NCI-H187 (cell line): ENCODE measurements at places on chromosomes 16 and 17.
A peak's percentile ranks its signal among the peaks of the same experiment; 100 is the strongest.

GRCh38 chr17:16241906-16242399 lies 24.9 kb downstream of the PIGL start:
- DNase-seq, result no peak

DNA sequence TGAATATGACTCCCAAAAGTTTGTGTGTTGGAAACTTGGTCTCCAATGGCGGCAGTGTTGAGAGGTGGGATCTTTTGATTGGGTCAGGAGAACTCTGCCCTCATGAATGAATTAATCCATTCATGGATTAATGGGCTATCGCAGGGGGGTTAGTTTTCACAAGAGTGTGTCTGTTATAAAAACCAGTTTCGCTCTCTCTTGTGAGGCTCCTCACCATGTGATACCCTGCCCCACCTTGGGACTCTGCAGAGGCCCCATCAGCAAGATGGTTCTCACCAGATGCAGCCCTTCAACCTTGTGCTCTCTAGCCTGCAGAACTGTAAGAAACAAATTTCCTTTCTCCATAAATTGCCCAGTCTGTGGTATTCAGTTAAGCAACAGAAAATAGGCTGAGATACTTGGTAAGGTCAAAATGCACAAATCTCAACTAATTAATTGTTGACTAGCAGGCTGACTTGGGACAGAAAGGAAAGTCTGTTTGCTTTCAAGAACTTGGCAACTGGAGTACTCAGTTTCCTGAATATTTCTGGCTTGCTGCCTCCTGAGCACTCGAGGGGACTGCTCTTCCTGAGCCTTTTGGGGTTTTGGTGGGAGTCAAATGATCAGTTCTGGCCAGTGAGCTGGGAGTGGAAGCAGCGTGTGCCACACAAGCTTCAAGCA lies 13.8 kb upstream of the CCL17 start:
- DNase-seq, result no peak

DNA sequence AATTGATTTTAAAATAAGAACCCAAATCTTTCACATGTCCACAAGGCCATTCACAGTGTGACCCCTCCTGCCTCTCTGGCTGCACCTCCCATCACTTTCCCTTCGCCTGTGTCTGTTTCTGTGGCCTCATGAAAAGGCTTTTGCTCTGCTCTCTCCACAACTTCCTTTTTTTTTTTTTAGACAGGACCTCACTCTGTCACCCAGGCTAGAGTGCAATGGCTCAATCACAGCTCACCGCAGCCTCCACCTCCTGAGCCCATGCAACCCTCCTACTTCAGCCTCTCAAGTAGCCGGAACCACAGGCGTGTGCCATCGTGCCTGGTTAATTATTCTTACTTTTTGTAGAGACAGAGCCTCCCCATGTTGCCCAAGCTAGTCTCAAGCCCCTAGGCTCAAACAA lies 197.1 kb downstream of the ABCC12 start:
- no peak for DNase-seq

DNA sequence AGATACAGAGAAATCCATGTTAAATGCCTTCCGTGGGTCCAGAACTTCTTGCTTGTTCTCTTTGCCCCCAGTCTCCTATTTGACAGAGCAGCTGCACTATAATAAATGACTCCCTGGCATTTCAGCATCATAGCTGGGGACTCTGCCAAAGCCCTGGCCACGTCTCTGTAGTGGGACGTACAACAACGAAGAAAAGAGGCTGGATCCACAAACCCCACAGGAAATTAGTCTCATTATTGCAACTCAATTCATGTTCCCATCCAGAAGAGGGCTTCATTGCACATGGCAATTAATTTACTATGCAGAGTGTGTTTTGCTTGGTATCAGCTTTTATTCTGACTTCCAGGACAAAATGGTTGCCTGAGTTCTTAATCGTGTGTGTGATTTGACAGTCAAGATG lies 121.3 kb downstream of the CDH13 start:
- DNase-seq, result no peak

- no peak for DNase-seq
Observed at GRCh38 chr16:55492756-55493380, 13.9 kb downstream of the MMP2 start.

GRCh38 chr17:60244656-60245055 lies 94.9 kb downstream of the CA4 start:
- DNase-seq, result no peak

DNA sequence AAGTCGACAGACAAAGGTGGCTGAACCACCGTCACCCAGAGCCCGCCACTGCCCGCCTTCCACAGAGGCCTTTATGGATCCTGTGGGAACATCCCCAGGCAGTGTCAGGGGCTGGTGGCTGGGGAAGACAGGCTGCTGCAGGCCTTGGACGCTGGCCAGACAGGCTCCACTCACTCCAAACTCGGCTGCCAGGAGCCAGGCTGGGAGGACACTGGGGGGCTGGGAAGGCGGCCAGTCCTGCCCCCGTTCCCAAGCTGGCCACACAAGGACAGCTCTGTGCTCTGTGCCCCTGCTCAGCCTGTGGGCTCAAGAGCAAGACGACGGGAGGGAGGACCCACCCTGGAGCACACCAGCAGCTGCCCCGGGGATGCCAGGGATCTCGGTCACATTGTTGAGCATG lies 7.6 kb upstream of the LCAT start:
- no peak for DNase-seq

DNA sequence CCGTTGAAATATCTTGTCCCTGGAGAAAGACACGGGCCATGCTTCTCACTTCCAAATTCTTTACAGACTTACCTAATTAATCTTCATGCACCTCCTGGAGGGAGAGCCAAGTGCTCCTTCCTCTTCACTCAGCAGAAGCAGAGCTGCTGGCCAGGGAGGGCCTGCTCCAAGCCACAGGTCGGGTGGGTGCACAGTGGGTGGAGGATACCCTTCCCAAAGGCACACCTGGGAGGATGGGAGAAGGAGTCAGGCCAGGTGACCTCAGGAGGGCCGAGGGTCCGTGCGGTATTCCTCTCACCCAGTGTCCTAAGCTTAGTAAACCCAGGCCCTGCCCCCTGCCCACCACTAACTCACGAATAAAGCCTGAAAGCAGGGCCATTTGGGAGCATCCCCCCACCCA lies 171.3 kb upstream of the RPL38 start:
- no peak for DNase-seq

GRCh38 chr17:980406-981291 lies 1.1 kb upstream of the NXN start:
- DNase-seq, result peak; percentile 55

DNA sequence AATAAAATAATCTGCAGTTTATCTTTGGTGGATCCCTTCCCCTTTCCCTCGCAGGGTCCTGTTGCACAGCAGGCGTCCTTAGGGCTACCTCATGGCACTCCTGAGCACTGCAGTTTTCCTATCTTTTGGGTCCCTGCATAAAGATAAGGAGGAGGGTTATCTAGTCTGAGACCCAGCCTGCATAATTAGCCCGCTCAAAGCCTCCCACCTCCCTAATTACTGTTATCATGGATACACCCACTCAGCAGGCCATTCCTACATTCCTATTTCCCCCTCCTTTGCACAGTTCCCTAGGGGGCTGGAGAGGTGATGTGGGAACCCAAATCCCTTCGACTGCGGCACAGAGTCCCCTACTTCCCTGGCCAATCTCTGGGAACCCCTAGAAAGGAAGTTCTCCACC lies 5.1 kb upstream of the CLUH start:
- no peak for DNase-seq

- DNase-seq, result no peak
Observed at GRCh38 chr16:83994087-83994486, 26.0 kb downstream of the NECAB2 start.

DNA sequence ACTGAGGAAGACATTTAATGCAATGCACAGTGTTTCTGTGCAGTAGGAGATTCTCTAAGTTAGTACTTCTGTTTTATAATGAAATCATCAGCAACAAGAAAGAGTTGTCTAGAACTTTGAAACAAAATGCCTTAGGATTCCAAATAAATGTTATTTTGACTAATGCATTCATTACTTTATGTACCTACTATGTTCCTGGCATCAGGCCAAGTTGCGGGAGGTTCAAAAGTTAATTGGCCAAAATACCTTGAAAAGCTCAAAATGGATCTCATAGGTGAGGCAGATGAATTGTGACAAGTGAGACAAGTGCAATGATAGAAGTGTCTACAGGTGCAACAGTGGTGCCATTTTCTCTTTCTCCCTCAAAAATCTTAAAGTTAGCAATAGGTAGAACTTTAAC lies 289.4 kb downstream of the TOX3 start:
- DNase-seq, result no peak

GRCh38 chr17:40524243-40524965 lies 23.0 kb upstream of the TNS4 start:
- DNase-seq, result no peak

DNA sequence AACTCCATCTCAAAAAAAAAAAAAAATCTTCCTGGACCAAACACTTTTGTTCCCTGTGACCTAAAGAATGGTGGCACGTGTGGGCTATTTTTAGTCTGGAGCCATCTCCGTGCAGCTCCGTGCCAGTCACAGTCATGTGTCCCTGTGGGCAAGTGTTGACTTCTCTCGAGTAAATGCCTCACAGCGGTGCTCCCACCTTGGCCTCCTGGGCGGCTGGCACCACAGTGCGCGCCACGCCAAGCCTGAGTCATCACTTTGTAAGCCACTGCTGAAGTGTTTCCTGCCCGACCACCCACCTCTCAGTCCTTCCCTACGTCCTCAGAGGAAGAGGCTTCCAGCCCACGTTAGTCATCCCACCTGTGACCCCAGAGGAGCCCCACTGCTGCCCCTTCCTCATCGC lies 10.9 kb upstream of the HEXD start:
- no peak for DNase-seq

- DNase-seq, result no peak
Observed at GRCh38 chr16:2216330-2216729, 1.7 kb upstream of the PGP start.

- no peak for DNase-seq
Observed at GRCh38 chr16:84673561-84673960, 25.2 kb downstream of the KLHL36 start.

DNA sequence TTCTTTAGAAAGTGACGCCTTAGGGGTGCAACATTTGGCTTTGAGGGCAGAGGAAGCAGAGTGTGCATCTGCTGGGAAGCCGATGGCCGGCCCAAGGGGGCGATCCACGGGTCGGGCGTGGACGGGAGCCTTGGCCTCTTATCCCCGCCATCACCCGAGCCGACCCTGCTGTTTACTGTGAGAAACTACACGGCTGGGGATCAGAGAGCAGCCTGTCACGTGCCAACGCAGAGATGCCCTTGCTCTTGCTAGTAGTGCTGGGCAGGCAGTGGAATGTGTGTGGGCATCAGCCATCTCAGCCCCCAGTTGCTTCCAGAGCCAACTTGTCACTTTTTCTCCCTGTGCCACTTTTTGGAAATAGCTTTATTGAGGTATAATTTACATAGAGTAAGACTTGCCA lies 26.7 kb upstream of the ITGB4 start:
- no peak for DNase-seq

DNA sequence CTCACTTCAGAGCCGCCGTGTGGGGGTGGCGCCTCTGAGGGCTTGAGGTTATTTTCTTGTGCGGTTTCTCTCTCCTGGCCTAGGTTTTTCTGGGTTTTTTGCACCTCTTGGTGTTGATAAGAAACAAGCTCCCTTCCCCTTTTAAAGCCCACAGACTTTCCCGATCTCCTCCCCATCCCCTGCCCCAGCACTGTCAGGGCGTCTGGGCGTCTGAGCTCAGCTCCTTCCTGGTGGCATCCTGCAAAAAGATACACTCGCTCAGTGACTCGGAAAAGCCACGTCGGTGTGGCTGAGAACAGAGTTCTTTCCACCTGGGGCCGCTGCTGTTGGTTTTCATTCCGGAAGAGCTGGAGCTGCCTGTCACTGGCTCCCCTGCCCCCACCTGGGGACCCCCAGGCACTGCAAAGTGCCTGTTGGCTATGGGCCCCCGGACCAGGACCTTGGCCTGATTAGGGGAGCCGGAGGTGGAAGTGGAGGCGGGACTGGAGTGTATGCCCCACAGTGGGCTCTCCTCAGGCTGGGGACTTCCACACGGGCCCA lies 14.5 kb downstream of the BAIAP2 start:
- DNase-seq, result no peak

- no peak for DNase-seq
Observed at GRCh38 chr16:1706386-1707192, 594 bp downstream of the MAPK8IP3 start.

DNA sequence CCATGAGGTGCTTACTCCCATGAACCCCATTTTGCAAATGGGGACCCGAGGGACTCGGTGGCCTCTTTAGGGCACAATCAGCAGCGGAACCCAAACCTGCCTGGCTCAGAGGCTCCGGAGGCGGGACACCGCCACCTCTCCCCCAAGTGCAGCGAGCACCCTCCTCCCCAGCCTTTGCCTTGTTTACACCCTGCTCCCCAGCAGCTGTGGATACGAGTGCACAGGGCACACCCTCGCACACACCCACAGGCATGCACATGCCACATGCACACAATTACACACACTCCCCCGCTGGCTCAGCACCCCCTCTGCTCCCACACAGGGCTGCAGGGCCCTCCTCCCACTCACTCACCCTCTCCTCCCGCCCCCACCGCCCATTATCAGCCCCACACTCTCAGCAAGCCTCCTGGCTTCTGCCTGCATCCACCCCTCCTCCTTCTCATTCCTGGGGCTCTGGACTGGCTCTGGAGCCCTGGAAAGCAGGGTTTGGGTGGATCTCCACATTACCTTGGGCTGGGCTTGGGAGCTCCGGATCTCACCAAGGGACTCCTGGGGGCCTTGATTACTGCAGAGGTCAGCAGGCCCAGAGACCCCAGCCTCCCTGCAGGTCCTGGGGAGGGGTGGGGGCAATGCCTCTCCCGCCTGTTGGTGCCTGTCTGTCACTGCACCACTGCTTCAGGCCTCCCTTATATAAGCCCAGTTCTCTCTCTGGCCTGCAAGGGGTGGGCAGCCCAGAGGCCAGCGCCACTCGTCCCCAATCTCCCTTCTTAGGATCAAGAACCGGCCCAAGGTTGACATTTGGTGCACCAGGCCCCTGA lies 6.4 kb downstream of the PDK2 start:
- DNase-seq, result no peak

GRCh38 chr17:27526604-27527002 lies 70.4 kb downstream of the KSR1 start:
- DNase-seq, result no peak

- DNase-seq, result no peak
Observed at GRCh38 chr16:71711789-71712188, 12.7 kb downstream of the PHLPP2 start.

- no peak for DNase-seq
Observed at GRCh38 chr17:37180376-37180775, 195.4 kb upstream of the C17orf78 start.

GRCh38 chr16:76303637-76304314 lies 26.6 kb downstream of the CNTNAP4 start:
- no peak for DNase-seq

- no peak for DNase-seq
Observed at GRCh38 chr17:40097087-40097486, 3.3 kb downstream of the NR1D1 start.
